ENCODE measurements at places on chromosomes 2 and 18. TPM values are rescaled to one million over a fixed set of nuclear protein-coding genes. Genes with fewer than 3 reads are reported as not detected.

GRCh38 chr2:148586522-148587128 is 57.9 kb upstream of the EPC2 start:
- no peak for DNase-seq

GRCh38 chr2:207182911-207183310 is 17.2 kb upstream of the KLF7 start:
- DNase-seq, result no peak

GRCh38 chr2:136210455-136210805 is 92.5 kb upstream of the CXCR4 start:
- DNase-seq, result no peak

The TNS1 gene
- total RNA-seq, result 18.7 TPM

The FAM161A gene
- 16.4 TPM for total RNA-seq
